ENCODE measurements at places on chromosomes 11 and 22.

DNA sequence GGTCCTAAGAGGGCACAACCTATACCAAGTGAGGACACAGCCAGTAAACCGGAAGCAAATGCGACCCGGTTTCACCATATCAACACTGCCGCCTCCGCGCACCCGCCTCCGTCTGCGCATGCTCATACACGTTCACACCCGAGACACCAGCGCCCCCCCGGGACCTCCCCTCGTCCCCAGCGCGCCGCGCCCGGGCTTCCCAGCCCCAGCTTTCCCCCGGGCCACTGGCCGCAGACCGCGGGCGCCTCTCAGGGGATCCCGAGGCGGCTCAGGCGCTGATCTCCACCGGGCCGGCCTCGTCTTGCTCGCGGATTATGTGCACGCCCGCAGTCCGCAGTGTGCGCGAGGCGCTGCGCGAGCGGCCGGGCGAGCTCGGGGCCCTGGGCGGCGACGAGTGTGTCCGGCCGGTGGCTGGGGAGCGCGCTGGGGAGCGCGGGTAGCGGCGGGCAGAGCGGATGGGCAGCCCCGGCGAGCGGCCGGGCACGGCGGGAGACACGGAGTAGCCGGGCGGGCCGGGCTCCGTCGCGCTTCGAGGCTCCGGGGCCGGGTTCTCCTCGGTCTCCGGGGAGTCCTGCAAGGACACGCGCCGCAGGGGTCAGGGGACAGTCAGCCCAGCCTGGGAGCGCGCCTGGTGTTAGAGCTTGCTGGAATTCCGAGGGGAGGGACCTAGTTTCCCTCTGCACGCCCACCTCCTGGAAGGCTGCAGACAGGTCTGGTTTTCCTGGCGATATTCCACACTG lies 2.0 kb downstream of the HEPN1 start:
- DNase-seq = peak; percentile 72

- DNase-seq = no peak
Observed at GRCh38 chr11:79265756-79266322, 175.0 kb downstream of the TENM4 start.

DNA sequence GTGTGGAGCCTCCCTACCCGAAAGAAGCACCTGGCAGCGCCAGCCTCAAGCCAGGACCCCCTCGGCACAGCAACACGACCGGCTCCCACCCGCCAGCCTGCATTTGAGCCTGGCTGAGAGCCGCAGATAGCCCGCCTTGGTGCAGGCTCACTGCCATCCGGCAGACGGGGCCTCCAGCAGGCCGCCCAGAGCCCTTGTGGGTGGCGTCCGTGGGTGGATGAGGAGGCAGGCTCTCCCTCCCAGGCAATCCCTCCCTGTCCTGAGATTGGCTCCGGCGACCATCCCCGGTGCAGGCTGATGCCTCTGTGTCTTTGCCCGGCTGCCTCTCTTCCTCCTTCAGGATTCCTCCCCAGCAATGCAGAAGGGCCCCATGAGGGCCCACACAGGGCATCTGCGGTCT lies 1527.9 kb downstream of the BRD1 start:
- DNase-seq = no peak

DNA sequence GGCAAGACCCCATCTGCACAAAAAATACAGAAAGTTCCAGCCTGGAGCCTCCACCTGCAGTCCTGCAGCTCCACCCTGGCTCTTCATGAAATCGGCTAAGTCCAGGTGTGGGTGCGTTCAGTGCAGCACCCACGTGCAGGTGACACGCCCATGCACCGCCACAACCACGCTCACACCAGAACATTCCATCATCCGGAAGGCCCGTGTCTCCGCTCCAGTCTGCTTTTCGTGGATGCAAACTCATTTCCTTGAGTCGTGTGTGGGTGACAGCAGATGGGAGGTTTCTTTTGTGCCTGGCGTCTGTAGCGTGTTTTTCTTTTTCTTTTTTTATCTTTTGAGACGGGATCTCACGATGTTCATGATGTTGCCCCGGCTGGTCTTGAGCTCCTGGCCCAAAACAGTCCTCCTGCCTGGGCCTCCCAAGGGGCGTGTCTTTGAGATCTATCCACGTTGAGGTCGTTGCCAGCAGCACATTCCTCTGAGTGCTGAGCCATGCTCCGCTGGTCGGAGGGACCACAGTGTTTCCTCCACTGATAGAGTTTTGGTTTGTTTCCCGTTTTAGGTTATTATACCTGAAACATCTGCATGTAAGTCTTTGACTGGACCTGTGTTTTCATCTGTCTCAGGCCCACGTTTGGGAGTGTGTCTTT lies 7.2 kb downstream of the PTDSS2 start:
- DNase-seq = no peak

DNA sequence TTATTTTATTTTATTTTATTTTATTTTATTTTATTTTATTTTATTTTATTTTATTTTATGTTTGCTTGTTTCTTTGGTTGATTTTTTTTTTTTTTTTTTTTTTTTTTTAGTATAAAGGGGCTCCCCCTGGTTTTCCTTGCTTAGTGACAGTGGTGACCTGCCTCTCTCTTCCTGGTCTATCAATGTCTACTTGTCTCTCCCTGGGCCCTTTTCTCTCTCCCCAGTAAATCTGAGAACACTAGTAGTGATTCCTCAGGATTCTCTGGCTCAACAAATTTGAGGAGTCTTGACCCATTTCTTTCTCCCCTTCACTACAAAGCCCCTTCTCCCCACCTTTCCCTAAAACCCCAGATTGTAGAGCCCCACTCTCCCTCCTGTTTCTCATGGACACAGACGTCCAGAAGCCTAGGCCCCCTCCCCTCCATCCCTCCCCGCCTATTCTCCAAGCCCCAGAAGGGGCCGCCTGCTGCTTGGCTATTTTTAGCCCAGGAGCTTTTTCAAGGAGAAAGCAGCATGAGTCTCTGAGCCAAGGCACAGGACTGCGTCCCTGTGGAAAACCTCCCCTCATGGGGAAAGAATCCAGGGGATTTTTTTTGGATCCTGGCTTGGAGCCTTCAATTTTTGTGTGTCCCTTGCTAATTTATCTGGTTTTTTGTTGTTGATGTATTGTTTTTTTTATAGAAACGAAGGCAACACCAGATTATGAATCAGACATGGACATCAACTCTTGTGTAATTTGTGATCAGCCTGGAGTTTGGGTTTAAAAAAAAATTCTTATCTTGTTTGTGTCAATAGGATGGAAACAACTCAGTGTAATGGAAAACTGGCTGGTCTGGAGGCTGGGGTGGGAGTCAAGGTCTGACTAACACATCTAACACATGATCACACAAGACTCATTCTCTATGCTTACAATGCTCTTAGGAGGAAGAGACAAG lies 17.5 kb upstream of the ACCSL start:
- DNase-seq = no peak

DNA sequence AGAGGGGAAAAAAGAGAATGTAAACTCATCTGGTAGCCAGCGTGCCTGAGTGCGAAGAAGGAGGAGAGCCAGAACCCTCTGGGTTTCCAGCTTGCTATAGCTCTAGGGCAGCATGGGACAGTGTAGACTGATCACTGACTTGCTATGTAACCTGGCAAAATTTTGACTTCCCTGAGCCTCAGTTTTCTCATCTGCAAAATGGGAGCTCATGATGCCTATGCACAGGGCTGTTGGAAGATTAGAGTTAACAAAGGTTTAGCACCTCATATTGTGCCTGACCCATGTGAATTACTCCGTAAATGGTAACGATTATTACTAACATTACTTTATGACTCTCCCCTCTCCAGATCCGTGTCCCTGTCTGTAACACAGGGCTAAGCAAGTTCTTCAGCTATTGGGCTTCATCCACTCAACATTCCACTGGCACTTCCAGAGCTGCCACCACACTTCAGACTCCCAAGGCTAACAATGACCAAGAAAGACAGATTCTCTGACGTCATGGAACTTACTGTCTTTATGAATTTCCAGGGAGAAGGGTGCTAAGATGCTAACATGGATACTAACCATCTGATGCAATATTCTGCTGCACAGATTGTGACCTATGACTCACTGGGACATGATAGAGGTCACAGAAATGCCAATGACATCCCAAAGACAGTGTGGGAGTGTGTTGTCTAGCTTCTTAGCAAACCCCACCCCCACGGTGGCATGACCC lies 195.2 kb downstream of the TRIM29 start:
- no peak for DNase-seq
